ENCODE measurements at places on chromosomes 2 and 18. TPM values are rescaled to one million over a fixed set of nuclear protein-coding genes. Genes with fewer than 3 reads are reported as not detected.

GRCh38 chr2:201070948-201071478 lies 458 bp downstream of the HYCC2 start:
- no peak for DNase-seq

- DNase-seq = no peak
Measured at GRCh38 chr2:127157651-127158485, 50.9 kb upstream of the BIN1 start.

The OSBPL6 gene
- polyA plus RNA-seq = 5.5 TPM

GRCh38 chr2:102233132-102233884 lies 46.5 kb downstream of the IL1RL2 start:
- DNase-seq = no peak

DNA sequence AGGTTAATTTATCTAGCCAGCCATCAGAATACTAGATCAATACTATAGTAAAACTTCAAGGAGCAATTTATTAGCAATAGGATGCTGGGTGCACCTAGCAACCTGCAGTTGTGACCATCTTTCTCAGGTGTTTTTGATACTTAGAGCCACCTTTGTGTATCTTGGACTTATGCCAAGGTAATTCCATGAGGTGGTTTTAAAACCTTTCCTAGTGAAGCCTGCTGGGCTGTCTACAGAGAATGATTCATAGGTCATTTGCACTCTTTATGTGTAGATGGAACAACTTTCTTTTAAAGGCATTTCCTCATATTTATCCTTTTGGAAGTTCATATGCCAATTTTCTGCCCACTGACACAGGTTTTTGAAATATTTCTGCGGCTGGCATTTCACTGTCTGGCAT lies 1030.1 kb upstream of the POU3F3 start:
- DNase-seq = no peak

- no peak for DNase-seq
Measured at GRCh38 chr18:48868468-48869466, 82.0 kb downstream of the SMAD7 start.

DNA sequence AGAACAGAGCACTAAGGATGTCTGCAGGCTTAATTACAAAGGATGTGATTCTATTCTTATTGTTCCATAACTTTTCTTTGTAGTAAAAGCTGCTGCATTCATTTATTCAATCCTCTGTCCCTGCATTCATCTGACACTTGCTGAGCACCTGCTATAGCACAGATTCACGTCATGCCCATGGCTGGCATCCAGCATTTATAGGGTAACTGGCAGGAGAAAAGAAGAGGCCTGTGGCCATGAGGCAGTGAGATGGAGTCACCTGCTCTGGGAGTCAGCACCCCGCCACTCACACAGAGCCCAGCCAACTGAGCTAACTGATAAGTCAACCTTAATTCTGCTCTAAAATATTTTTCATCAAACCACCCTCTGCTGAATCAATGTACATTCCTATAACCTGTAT lies 18.3 kb upstream of the CDC42EP3 start:
- DNase-seq = no peak

- DNase-seq = no peak
Measured at GRCh38 chr18:3814816-3815215, 364.8 kb downstream of the TGIF1 start.

Measured in right renal pelvis (tissue), 4 donors.